Activated naive CD4-positive, alpha-beta T cell treated with anti-CD3 and anti-CD28 coated beads, Interleukin-2, amount 50 U/mL, for 16 hours (primary cell): ENCODE measurements at places on chromosomes 11 and 22.
A peak's percentile ranks its signal among the peaks of the same experiment; 100 is the strongest.

- no peak for DNase-seq
These were observed 2.2 kb downstream of the TANGO2 start for GRCh38 chr22:20022978-20023613.

DNA sequence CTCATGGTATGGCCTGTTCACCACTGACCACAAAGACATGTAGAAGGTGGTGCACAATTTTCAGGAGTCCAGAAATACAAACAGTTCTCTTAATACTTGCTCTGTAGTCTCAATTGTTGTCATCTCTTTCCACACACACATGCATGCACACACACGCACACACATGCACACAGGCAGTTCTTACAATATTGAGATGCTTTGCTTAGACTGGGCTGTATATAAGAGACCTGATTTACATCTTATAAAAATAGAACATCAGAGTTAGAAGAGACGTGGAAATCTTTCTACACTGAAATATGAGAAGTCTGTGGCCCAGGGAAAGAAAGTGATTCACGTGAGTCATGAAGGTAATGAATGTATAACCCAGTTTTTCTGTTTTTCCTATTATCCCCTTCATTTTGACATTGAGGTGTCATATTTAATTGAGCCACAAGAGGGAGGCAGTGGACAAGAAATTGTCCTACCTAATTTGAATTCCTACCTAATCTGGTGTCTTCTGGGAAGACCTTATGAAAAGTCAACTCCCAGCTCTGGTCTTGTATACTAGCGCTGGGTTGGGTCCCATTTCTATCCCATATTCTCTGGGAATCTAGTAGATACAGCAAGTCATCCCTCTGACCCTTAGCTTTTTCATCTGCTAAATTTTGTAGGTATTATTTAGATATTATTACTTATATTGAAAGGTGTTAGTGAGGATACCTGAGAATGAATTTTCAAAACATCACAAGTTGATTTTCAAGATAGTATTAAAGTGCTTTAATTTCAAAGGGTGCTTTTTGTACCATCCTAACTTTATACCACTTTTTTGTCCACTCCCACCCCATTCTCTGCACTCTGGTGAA, 14.9 kb upstream of the MS4A4A start:
- DNase-seq = no peak

- no peak for DNase-seq
These were observed 537.0 kb downstream of the BRD1 start for GRCh38 chr22:49290711-49291110.

DNA sequence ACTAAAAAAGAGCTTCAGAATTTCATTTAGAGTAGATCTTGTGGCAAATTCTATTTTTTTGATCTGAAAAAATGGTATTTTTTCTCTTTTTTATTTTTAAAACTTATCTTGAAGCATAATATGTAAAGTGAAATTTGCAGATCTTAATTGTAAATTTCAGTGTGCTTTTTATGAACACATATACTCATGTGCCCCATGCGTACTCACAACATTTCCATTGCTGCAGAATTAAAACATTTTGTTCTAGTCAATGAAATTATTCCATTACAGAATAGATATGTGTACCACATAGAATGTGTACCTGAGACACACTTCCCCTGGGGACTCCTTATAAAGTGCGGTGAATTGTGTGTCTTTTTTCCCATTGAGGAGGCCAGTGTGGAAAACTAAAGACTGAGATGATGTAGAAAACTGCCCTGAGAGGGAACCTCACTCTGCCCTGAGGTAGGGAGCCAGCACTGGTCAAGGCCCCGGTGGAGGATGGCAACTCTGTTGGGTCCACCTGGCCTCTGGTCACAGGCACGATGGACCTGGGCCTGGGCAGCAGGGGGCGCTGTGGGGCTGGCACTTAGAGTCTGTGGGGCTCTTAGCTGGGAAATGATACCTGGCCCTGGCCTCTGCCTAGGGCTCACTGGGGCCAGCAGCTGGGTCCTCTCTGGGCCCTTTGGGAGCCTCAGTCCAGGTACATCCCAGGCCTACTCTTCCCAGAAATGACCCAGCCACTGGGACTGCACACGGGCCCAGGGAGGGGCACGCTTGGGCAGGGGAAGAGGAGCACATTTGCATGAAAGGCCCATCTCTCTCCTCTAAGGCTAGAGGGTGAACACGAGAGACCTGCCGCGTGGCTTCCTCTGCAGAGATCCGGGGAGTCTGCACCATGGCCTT, 77.9 kb upstream of the TOP3B start:
- DNase-seq = peak; percentile 38

GRCh38 chr11:126461996-126462395, 106.5 kb downstream of the ST3GAL4 start:
- DNase-seq = no peak

DNA sequence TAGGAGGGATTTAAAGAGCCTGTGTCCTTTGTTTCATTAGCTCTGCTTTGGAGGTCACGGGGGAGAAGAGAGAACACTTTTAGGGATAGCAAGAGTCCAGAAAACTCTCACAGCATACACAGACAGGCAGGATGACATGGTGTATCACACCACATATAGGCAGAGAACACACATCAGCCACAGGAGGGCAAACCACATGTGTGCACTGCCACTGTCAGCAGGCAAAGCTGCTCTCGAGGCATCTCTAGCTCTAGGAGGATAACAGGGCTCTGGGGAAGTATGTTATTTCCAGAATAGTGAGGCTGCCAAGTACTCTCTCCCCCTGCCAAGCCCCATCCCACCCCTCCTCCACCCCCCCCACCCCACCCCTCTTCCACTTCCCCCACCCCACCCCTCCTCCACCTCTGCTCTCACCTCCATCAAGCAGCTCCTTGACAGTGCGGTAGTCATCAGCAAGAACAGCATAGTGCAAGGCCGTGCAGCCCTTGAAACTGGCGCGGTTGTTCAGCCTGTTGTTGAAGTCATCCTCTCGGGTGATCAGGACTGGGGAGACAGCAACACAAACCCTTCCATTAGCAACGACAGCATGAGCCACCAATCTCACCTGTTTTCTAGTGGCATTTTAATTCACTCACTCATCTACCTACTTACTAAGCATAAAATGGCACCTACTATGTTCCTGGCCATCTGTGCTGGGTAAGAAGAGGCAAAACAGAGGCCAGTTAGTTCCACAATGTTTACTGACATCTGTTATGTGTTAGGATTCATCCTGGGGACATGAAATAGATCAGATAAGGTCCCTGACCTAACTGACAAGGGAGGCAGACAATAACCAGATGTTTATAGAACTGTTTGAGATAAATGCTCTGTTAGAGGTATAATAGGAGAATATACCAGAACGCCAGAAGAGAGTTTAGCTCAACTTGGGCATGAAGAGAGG, 75.6 kb downstream of the CLPB start:
- DNase-seq = no peak

- no peak for DNase-seq
These were observed 75.5 kb downstream of the SCN3B start for GRCh38 chr11:123578778-123579481.

- DNase-seq = no peak
These were observed 3.9 kb upstream of the GTSE1 start for GRCh38 chr22:46292732-46293131.

- DNase-seq = no peak
These were observed 12.4 kb upstream of the TBX1 start for GRCh38 chr22:19748139-19748538.

GRCh38 chr22:41910050-41911000, 4.5 kb downstream of the SHISA8 start:
- peak; percentile 48 for DNase-seq

- no peak for DNase-seq
These were observed 13.9 kb downstream of the NEAT1 start for GRCh38 chr11:65436412-65437032.

GRCh38 chr11:73866586-73866996, 10.1 kb downstream of the COA4 start:
- DNase-seq = no peak

DNA sequence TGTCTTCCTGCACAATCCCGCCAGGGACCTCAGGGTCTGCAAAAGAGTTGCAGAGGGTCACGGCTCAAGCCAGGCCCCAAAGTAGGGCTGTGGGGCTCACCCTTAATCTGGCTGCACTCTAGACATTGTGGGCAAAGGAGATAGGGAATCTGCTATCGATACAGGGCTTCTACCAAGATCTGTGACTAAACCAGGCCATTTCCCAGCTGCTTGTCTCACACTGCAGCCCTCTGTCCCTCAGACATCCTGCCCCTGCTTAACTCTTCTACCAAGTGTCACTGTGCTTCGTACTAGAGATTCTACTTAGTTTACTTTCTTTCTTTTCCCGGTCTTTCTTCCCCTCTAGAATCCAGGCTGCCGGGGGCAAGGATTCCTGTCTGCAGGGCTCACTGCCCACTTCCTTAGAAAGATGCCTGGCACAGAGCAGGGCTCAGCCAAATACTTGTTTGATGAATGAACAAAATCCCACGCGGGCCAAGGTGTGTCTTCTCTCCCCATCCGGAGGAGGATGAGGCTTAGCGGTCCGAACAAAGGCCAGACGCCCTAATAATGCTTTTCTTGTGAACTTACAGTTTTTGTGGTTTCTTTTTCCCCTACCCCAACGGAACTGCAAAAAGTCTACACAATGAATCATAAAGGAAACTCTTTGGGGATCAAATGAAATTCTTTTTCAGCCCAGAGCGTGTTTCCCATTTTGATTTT, 61.3 kb upstream of the ANO1 start:
- DNase-seq = no peak

DNA sequence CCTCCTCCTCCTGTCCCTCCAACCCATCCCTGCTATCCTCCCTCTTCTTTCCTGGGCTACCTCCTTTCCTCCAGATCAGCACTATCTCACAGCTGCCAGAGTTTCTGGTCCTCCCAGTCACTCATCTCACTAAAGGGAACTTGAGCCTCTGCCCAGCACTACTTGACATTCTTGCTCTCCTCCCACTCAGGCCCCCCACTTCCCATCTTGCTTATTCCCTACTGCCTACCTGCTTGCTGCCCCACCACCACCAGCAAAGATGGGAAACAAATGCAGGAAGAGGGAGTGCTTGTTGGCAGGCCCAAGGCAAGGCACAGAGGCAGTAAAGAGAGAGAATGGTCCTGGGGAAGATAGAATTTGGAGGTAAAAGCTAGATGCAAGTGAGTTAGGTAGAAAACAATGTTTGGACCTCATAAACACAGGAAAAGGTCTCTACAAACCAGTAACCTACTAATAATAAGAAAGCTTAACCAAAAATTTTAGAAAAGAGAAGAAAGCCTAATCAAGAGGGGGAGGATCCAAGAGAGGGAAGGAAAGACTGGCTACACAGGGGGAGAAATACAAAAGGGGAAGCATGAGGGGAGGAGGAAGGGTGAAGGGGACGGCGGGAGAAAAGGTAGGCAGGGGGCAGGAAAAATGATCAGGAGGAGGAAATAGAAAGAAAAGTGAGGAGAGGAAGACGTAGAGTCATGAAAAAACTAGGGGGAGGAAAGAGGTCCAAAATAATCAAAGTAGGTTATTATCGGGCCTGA, 63.6 kb downstream of the PAK1 start:
- no peak for DNase-seq

GRCh38 chr22:16936625-16937024, 71.4 kb downstream of the GAB4 start:
- no peak for DNase-seq

GRCh38 chr11:70688142-70688541, 289.8 kb downstream of the CTTN start:
- DNase-seq = no peak

GRCh38 chr11:119474682-119475596, 52.0 kb upstream of the THY1 start:
- DNase-seq = peak; percentile 50

DNA sequence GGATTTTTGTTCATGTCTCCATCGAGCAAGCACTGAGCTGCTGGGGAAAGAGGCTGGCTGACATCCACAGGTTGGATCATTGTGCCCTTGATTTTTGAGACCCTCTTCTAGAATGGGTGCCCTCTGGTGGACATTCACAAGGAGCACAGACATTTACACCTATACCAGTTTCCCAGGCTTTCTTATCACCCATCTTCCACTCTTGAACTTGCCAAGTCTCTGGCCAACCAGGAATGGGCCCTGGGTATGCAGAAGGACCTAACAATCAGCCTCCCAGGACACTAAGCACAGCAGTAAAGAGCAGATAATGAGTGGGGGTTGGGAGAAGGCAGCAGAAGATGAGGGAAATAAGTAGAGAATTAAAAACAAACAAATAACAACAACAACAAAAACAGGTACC, 5.7 kb upstream of the INTS4 start:
- peak; percentile 26 for DNase-seq

- DNase-seq = no peak
These were observed 71.4 kb downstream of the PIWIL3 start for GRCh38 chr22:24703101-24703500.

- DNase-seq = no peak
These were observed at the start of gene GAL3ST1 for GRCh38 chr22:30574095-30574981. Gene GAL3ST1, minus strand, starts transcription at chr22:30574665. Its CDS starts 17,273 bp downstream, at chr22:30557392.
